ENCODE measurements at places on chromosomes 5 and 9. TPM values are rescaled to one million over a fixed set of nuclear protein-coding genes. Genes with fewer than 3 reads are reported as not detected.

STKLD1 gene
- total RNA-seq = 0.98 TPM

CTSV gene
- 0.26 TPM for total RNA-seq

LHX6 gene
- total RNA-seq = 0.09 TPM

NME5 gene
- total RNA-seq = 2.3 TPM

PCDHA2 gene
- under 0.01 TPM for total RNA-seq

CARD9 gene
- 0.09 TPM for total RNA-seq

FOXI1 gene
- total RNA-seq = not detected

AQP7 gene
- total RNA-seq = not detected

OSMR gene
- total RNA-seq = 6.9 TPM

TRIM36 gene
- total RNA-seq = 0.26 TPM

PCDHB14 gene
- total RNA-seq = 0.86 TPM

ACTBL2 gene
- total RNA-seq = under 0.01 TPM

IFNA21 gene
- not detected for total RNA-seq

PLPP1 gene
- total RNA-seq = 616 TPM

CCDC192 gene
- not detected for total RNA-seq

PPP1R2B gene
- total RNA-seq = 0.34 TPM

CARD19 gene
- 51.1 TPM for total RNA-seq

PAEP gene
- total RNA-seq = not detected

PPIC gene
- total RNA-seq = 66.4 TPM

BAAT gene
- not detected for total RNA-seq

SPATA31A3 gene
- not detected for total RNA-seq

IL5 gene
- not detected for total RNA-seq

AJM1 gene
- total RNA-seq = 0.65 TPM

LRRC19 gene
- not detected for total RNA-seq

PCDHGB7 gene
- total RNA-seq = 10.9 TPM

TTF1 gene
- total RNA-seq = 10.3 TPM

OR13D1 gene
- total RNA-seq = not detected

LURAP1L gene
- 0.69 TPM for total RNA-seq

ZNF366 gene
- total RNA-seq = 0.17 TPM

CYLC2 gene
- not detected for total RNA-seq

PCDHA9 gene
- total RNA-seq = 0.09 TPM

ZNF474 gene
- 0.11 TPM for total RNA-seq

GNE gene
- total RNA-seq = 11.9 TPM

SLC36A3 gene
- not detected for total RNA-seq

FAT2 gene
- not detected for total RNA-seq

ADGRV1 gene
- total RNA-seq = 0.11 TPM

IL4 gene
- total RNA-seq = not detected

PKN3 gene
- 8.5 TPM for total RNA-seq

C5 gene
- total RNA-seq = 0.98 TPM

EEIG1 gene
- total RNA-seq = 62.7 TPM

ATP10B gene
- total RNA-seq = under 0.01 TPM

ADAM19 gene
- total RNA-seq = 25.1 TPM

DIPK1B gene
- total RNA-seq = 56.1 TPM

VAV2 gene
- total RNA-seq = 21.7 TPM

Measured in dermis lymphatic vessel endothelial cell (primary cell).